ENCODE measurements at places on chromosomes 11 and 22.

DNA sequence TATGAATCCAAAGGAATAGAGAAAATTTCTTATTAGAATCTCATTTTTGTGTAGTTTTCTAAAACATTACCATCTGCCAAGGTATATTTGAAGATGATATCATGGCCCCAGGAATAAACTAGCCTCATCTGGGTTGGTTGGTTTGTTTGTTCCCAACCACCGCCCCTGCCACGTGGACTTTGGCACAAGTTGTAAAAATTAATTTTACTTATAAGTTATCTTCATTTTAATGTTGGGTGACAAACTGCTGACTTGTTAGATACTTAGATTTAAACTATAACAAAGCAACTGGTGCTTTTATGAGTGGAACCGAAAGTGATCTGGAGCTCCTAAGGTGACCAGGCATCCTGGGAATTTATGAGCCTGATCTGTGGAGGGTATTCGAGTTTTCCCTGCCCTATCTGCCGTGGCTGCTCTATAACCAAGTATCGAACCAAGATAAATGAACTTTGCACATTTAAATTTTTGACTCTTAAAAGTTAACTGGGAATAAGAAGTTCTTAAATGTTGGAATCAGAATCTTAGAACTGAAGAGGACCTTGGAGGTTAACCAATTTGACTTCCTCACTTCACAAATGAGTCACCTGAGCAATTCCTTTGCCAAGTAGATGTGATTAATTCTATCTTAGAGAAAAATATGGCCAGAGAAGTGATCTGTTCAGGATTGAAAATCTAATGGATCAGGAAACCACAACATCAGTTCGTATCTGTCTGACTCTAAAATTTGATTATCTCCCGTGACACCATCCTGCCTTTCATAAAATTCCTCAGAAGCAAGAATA, 129.1 kb upstream of the ARHGAP42 start:
- DNase-seq: peak; percentile 55

DNA sequence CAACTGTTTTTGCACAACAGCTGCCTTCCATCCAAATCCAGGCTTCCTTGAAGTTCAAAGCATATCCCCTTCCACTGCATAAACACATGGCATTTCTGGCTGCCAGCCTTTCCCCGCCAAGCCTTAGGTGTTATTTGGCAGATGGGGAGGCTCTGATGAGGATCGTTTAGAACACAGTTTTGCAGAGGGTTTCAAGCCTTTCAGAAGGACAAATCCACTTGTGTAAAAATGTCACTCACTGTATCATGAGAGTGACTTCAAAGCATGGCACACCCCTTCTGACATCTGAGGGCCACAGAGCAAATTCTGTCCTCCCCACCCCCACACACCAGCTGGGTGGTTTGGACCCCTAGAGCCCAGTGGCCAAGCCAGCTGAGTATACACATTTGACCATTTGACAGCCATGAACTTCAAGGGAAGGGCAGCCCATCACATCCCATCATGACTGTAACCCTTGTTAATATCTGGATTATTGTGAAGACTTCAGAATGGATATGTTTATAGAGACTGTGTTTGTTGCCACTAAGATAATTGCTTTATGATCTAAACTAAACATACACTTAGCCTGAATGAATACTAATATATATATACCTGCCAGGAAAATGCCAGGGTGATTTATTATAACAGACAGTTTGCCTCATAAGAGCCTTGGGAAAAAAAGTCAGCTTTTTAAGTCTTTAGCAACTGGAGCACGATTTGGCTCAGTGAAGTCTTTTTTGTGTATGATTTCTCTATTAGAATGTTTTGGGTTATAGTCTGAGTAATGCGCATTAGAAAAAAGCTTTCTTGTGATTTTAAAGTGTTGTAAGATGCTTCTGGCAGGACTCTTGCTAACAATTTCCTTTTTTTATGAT, 31.9 kb downstream of the FBLN1 start:
- DNase-seq: no peak

DNA sequence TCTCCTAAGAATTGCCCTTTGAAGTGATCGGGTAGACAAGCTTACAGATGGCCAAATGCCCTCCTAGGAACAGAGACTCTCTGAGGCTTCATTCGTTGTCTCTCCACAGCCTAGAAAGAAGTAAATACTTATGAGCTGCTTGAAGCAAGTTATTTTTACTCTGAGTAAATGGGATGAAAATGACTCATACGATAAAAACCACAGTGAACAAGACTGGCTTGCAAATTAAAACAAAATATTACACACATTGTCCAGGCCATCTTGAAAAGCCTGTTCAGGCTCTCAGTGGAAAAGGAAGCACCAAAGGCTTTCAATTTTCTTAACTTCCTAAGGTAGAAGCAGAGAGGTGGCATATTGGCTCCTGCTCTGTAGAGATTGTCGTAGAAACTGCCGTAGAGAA, 294.2 kb downstream of the NELL1 start:
- peak; percentile 75 for DNase-seq

- peak; percentile 47 for DNase-seq
Measured at GRCh38 chr22:37806409-37807333, 1.1 kb upstream of the GCAT start.

DNA sequence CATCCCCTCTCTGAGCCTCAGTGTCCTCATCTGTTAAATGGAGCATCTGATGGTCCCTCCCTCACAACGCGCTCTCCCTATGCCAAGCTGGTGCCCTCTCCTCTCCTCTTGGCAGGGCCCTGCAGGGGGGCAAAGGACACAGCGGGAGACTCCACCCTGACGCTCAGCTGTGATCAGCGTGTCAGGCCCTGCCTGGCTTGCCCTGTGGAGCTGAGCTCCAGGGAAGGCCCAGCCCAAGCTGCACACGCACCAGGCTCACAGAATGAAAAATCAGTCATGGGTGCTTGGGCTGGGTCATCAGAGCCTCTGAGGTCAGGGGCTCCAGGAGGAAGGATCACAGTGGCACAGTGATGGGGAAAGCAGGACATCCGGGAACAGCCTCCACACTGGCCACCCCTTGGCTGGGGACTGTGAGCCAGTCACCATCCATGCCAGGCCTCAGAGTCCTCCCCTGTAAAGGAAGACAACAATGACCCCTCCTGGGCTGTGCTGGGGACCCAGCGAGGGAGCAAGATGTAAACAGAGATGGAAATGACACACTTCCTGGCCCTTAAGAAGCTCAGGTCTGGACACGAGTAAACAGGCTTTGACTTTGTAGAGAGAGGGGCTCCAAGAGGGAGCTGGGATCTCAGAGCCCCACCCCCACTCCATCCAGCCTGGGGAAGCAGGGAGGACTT, 36.6 kb downstream of the RPL3 start:
- DNase-seq: no peak

Measured in astrocyte of the cerebellum (primary cell).